ENCODE measurements at places on chromosomes 4 and X.
A peak's percentile ranks its signal among the peaks of the same experiment; 100 is the strongest.

GRCh38 chrX:349196-349595 is 30.6 kb upstream of the GTPBP6 start:
- no peak for DNase-seq

GRCh38 chr4:16760617-16761363 is 137.7 kb downstream of the LDB2 start:
- no peak for DNase-seq

DNA sequence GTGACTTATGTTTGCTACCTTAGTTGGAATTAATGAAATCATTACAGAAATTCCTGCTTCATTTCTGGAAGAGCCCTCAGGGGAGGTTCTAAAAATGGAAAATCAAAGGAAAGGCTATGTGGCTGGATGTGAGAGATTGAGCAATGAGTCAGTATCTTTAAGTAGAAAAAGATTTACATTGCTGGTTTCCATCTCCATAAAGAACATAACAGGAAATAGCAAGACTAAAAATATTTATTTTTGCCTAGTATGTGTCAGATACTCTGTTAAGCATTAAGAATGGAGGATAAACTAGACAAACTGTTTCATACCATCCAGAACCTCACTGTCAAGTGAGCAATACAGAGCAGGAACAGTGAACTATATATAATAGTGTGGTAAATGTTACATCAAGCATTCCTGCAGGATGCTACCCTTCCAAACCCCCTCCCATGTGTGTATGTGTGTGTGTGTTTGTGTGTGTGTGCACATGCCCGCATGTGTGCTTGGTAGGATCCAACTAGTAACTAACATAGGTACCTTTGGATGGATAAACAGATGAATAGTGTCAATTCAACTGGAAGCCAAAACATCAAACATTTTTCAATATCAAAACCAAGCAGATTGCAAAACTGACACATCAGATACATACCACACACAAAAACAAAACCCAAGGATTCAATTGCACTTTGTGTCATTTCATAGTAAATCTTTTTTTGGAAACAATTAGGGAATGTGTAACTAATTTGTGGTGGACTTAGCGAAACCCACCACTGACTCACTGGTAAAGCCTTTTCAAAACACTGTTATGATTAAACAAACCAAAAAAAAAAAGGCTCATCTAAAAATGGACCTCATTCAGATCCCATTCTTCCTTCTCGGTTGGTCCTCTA is 223.4 kb downstream of the SHROOM3 start:
- no peak for DNase-seq

- peak; percentile 0 for DNase-seq
Measured at GRCh38 chrX:51614353-51615012, 4.2 kb downstream of the CENPVL3 start.

DNA sequence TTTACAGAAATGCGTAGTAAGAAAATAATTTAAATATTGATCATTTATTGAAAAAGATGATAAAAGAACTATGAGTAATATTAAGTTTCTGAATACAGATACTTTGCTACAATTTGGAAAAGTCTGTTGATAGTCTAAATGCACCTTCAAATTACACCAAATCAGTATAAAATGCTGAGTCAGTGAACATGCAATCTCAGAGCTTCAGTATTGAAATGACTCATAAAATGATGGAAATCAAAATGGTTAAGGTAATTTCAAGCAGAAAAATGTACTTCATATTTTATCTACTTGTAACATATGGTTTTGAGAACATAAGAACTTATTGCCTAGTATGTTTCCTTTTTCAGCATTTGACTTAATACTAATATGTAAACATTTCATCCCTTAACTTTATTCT is 448.2 kb downstream of the PCDH10 start:
- no peak for DNase-seq

DNA sequence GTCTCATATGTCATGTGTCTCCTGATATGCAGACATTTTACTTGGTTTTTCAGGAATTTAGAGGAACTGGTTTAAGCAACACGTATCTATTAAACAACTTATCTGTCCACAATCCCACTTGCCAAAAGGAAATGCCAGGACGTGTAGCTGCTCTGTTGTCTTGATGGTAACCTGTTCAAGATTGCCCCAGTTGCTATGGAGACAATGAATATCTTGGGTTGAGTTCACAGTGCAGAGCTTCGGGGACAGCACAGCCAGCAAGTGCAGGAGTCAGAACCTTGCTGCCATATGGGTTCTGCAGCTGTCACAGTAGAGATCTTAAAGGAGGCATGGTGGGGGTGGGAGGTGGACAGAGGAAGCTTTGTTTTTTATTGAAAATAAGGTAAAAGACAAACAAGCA is 28.7 kb upstream of the FAM9B start:
- no peak for DNase-seq

DNA sequence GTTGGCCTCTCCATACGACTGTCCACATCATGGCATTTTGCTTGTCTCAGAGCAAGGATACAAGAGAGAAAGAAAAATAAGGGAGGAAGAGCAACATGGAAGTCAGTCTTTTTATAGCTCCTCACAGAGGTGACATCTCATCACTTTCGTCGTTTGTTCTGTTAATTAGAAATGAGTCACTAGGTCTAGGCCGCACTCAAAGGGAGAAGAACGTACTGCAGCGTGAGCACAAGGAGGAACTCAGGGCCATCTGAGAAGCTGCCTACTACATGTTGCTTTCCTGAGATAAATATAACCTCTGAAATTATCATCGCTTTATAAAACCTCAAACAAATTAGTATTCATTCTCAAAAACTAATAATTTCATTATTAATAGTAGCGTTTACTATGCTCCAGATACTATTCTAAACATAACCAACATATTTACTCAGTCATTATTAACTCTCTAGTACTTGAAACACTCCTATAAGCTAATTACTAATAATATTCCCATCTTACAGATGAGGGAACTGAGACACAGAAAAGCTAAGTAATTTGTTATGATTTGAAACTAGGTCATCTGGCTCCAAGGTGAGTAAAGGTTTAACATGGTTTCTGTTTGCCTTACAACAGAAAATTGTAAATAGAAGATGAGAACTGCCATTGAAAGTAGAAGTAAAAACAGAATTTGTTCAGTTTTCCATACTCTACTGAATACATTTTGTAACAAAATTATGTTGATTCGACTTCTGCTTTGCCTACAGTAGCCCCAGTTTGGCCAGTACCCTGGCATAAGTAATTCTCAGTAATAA is 213.2 kb upstream of the UGT8 start:
- no peak for DNase-seq

GRCh38 chr4:20532116-20532790 is 168.0 kb upstream of the PACRGL start:
- DNase-seq: no peak

DNA sequence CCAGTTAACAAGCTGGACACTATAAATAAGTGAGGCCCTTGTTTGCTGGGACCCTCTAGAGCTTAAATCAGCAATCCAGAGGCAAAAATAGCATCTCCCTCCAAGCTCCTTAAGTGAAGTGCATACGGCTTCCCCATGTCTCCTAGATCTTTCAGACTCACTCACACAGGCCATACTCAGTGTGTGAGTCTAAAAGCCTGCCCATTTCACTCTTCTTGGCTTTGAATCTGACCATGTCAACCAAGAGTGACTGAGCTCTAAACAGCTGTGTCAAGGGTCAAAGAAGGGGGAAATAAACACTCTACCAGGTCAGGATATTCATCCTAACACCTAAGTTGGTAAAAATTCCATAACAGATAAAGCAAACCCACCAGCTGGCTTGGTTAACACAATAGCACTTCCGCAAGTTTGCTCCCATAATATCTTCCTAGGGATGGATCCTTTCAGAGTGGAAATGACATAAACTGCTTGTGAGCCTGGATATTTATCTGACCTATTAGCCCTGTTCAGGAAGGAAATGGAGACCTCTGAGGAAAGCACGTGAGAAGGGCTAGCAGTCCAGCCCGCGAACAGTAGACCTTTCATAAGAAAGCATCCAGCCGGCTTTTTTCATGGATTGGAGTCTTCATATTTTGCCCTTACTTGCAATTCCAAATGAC is 65.6 kb downstream of the MID1 start:
- no peak for DNase-seq

- no peak for DNase-seq
Measured at GRCh38 chrX:20947411-20947912, 426.8 kb upstream of the CNKSR2 start.

GRCh38 chr4:86117705-86118302 is 242.0 kb downstream of the MAPK10 start:
- DNase-seq: no peak

DNA sequence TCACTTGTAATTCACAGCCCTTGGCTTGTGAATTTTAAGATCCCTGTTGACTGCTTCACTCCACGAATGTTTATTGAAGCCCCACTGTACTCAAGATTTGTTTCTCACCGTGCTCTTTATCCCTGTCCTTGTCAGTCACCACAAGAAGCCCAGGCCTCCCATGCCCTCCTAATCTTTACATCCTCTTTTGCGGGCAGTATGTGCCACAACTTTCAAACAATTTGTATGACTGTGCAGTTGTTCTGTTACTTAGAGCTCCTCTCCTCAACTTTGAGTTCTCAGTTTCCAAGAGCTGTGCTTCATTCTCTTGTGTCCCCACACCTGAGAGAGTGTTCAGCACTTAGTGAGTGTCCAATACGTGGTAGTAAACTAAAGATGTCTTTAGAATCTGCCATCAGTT is 467.7 kb downstream of the NKX6-1 start:
- DNase-seq: no peak

GRCh38 chr4:125547836-125548235 is 233.1 kb downstream of the FAT4 start:
- no peak for DNase-seq

- no peak for DNase-seq
Measured at GRCh38 chr4:82071951-82072350, 301.8 kb downstream of the HNRNPD start.

DNA sequence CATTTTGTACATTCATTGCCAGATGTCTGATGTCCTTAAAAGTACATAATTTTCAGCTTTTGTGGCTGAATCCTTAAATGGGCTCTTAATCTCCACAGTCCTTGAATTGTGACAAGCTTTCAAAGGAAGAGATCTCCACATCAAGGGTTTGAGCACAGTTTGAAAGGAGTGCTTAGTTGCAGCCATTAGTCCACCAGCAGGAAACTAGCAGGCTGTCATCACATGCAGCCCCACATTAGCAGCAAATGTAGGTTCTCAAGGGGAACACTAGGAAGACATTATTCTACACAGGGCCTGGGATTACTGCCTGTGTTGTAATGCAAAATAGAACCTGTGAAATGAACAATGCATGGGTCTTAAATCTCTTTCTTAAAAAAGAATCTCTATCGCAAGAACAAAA is 173.2 kb downstream of the CBLL2 start:
- DNase-seq: no peak

DNA sequence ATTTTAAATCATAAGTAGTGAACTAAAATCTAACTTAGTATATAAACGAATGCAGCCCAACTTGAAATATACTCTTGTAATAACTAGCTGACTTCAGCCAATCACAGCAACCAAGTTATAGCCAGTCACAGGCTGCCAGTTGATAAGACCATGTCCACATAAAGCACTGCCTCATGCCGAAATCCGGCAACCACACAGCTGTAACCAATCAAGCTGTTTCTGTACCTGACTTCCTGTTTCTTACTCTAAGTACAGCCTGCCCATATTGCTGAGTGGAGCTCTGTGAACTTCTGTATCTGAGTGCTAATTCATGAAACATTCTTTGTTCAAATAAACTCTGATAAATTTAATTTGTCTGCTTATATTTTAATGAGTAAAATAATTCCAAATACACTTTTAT is 805.3 kb upstream of the EPHA5 start:
- DNase-seq: no peak

GRCh38 chrX:49910344-49910743 is 12.1 kb upstream of the CLCN5 start:
- peak; percentile 84 for DNase-seq

- DNase-seq: no peak
Measured at GRCh38 chr4:125938541-125938940, 623.8 kb downstream of the FAT4 start.

DNA sequence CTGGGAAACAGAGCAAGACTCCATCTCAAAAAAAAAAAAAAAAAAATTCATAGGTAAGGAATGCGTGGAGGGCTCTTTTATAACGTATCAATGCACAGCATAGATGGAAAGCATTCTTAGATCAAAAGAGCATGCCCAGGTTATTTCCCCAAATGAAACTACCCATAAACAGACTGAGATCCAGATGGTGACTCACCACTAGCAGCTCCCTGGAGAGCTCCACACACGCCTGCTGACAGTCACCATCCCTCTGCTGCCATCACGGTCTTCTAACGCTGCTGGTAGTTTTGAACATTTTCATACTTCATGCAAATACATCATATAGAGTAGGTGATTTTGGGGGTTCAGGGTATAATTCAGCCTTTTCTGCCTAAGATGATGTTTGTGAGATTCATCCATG is 136.9 kb downstream of the ASMT start:
- DNase-seq: no peak

- DNase-seq: peak; percentile 46
Measured at GRCh38 chrX:10071451-10072144, 85.2 kb upstream of the CLCN4 start.
